Kasumi-1 (cell line): ENCODE measurements at places on chromosomes 4 and X.
A peak's percentile ranks its signal among the peaks of the same experiment; 100 is the strongest.

DNA sequence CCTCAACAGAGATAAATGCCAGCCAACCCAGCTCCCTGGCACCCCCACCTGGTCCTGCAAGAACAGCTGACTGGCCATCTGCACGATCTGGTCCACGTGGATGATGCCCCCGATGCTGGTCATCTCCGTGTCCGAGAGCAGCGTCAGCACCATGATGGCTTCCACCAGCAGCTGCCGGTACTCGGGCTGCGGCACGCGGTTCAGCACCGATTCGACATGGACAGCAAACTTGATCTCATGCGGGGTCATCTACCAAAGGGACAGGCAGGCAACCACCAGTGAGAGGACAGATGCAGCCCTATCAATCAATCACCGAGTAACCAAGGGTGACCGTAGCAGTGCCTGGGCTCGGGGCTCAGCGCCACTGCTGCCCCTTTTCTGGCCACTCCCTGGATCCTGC is 89.8 kb downstream of the PHKA2 start:
- DNase-seq: no peak

DNA sequence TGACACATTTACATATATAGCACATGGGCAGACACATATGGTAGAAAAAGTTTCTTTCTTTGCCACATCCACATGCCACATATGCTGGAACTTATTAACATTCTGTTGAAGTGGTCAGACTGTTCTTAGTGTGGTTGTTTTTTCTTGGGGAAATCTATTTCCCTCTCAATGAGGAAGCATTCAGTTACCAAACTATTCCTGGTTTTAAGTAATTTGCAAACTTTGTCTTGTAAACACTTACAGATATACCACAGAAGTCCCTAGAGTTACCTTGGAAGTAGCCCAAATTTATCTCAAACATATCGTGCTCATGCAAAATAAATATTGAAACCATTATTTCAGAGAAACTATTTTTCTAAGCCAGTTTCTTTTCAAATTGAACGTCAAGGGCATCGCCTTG is 625.5 kb upstream of the INTU start:
- DNase-seq: no peak

- DNase-seq: no peak
These were observed 647.4 kb downstream of the BCOR start for GRCh38 chrX:39450234-39450977.

- peak; percentile 11 for DNase-seq
These were observed 26.2 kb downstream of the LIN54 start for GRCh38 chr4:82984459-82984858.

- no peak for DNase-seq
These were observed 34.7 kb downstream of the ADD1 start for GRCh38 chr4:2878346-2878745.

GRCh38 chr4:148883435-148883834 is 441.2 kb upstream of the NR3C2 start:
- no peak for DNase-seq

- no peak for DNase-seq
These were observed 6.9 kb upstream of the SRPK3 start for GRCh38 chrX:153773741-153774575.

GRCh38 chr4:5812506-5813229 is 80.2 kb downstream of the CRMP1 start:
- peak; percentile 94 for DNase-seq

- no peak for DNase-seq
These were observed 11.0 kb upstream of the ODAPH start for GRCh38 chr4:75544870-75545269.

- peak; percentile 84 for DNase-seq
These were observed 7.8 kb upstream of the SH3TC1 start for GRCh38 chr4:8191136-8191747.

DNA sequence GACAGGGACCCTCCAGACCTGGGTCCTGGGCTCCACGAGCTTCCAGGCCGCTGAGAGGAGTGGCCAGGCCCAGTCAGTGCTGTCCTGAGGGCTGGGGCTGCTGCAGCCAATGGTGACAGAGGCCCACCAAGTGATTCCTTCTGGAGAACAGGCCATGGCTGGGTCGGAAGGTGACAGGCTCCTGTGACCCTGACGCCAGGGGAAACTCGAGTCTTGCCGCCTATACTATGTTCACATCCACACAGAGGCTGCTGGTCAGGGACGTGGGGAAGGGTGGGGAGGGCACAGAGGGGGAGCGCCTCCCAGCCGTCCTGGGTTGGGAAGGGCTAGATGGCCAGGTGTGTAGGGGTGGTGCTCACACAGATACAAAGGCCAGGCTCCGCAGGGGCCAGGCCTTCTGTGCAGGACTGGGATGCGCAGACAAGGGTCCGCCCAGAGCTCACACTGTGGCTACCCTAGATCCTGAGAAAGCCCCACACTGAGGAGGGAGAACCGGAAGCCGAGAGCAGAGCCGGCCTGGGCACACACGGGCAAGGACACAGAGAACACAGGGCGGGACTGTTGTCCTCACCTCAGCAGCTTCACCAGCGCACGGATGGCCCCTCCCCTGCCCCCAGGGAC is 81.4 kb downstream of the HTRA3 start:
- no peak for DNase-seq

DNA sequence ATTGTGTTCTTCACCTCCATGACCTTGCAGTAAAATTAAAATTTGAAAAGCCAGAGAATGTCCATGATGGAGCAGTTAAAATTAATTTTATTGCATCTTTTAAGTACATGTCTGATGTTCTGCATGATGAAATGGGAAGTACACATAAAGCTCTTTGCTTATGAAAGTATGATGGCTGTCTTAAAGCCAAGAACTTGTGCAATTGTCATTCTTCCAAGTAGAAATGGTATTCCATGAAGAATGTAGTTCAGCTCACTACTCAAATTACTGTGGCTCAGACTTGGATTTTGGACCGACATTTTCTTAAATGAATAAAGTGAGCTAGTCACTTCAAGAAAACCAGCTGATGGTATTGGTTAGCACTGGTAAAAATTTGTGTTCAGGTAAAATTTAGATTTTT is 161.7 kb upstream of the CXCL13 start:
- DNase-seq: no peak

- peak; percentile 57 for DNase-seq
These were observed 7.2 kb upstream of the NEUROG2 start for GRCh38 chr4:112523008-112523721.

- DNase-seq: no peak
These were observed 629.7 kb downstream of the PCDH7 start for GRCh38 chr4:31349907-31350306.

- DNase-seq: no peak
These were observed 99.7 kb downstream of the AFF2 start for GRCh38 chrX:148600131-148600530.

- DNase-seq: peak; percentile 51
These were observed 113.8 kb upstream of the GABRA2 start for GRCh38 chr4:46503739-46504138.

DNA sequence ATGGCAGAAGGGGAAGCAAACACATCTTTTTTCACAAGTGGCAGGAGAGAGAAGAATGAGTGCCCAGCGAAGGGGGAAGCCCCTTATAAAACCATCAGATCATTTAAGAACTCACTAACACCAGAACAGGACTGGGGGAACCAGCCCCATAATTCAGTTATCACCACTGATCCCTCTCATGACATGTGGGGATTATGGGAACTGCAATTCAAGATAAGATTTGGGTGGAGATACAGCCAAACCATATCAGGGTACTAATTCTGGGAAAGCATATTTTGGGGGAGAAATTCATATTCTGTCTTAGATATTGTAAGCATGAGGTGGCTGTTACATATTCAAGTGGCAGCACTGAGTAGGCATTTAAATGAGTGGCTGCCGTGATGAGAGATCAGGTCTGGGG is 87.8 kb downstream of the RAPGEF2 start:
- no peak for DNase-seq

DNA sequence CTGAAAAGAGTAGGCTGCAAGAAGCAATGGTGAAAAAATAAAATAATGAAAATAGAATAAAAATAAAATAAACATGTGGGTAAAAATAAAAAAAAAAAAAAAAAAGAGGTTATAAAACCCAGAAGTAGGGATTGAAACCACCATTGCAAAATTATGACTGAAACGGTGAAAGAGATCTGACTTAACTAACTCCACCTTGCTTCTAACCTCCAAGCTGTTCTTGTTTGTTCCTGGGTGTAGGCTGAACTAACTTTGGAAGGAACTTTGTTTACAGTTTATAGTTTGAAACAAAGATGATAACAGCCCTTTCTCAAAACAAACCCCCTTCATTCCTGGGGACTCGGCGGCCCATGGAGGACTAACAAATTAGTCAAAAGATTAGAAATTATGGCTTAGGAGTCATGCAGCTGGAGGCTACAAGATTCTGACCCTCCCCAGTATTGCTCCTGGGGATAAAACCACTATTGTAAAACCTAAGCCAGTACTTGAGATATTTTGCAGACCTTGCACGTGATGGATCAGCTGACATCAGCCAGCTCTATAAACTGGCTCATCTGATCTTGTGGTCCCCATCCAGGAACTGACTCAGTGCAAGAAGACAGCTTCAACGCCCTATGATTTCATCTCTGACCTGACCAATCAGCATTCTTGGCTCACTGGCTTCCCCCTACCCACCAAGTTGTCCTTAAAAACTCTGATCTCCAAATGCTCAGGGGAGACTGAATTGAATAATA is 30.4 kb downstream of the DDX60L start:
- DNase-seq: no peak

DNA sequence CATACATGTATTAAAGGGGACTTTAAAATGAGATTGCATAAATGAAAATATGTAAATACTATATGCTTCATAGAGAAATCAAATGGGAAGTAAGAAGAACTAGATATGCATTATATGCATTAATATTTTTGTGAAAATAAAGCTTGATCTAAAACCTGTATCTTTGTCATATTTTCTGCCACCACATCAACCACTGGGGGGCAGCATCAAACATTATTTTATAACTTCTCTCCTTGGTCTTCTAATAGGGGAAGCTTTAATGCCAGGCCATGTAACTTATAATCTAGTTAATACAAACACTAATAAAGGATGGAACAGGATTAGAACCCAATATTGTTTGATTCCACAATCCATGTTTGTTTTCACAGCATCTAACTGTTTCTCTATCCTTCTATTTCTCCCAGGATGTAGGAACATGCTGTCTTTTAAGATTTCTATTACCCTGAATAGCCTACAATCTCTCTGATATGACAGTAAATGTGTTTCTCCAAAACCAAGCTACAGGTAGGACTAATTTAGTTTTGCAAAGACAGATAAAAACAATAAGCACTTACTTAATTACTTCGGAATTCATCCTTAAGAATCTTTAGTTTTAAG is 10.0 kb downstream of the QRFPR start:
- peak; percentile 59 for DNase-seq

GRCh38 chrX:21266949-21267348 is 107.3 kb upstream of the CNKSR2 start:
- DNase-seq: no peak

GRCh38 chr4:4555916-4556315 is 14.1 kb upstream of the STX18 start:
- DNase-seq: no peak

DNA sequence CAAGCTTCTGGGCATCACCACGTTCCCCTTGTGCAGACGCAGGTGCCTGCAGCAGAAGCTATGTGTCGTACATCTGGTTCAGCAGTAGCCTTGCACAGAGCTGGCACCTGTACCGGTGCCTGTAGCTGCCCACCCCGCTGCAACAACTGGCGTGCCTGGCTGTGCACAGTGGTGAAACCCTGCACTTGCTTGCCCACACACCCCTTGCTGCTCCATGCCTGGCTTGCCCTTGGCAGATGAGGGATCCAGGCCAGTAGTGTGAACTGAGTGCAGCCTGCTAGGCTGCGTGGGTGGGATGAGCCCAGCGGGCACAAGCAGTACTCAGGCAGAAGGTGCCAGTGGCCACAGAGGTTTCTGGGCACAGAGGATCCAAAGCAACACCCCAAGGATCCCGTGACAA is 528.4 kb downstream of the PPARGC1A start:
- no peak for DNase-seq

DNA sequence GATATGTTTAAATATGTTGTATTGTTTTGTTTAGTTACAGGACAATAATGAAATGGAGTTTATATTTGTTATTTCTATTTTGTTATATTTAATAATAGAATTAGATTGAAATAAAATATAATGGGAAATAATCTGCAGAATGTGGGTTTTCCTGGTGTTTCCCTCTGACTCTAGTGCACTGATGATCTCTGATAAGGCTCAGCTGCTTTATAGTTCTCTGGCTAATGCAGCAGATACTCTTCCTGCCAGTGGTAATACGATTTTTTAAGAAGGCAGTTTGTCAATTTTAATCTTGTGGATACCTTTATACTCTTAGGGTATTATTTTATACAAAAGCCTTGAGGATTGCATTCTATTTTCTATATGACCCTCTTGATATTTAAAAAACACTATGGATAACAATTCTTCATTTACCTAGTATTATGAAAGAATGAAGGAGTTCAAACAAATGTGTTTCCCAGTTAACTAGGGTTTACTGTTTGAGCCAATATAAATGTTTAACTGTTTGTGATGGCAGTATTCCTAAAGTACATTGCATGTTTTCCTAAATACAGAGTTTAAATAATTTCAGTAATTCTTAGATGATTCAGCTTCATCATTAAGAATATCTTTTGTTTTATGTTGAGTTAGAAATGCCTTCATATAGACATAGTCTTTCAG is 26.9 kb downstream of the NUDT6 start:
- DNase-seq: no peak

GRCh38 chrX:68249903-68250302 is 183.4 kb downstream of the OPHN1 start:
- no peak for DNase-seq

- no peak for DNase-seq
These were observed 364.0 kb upstream of the EPHA5 start for GRCh38 chr4:66034262-66034661.

DNA sequence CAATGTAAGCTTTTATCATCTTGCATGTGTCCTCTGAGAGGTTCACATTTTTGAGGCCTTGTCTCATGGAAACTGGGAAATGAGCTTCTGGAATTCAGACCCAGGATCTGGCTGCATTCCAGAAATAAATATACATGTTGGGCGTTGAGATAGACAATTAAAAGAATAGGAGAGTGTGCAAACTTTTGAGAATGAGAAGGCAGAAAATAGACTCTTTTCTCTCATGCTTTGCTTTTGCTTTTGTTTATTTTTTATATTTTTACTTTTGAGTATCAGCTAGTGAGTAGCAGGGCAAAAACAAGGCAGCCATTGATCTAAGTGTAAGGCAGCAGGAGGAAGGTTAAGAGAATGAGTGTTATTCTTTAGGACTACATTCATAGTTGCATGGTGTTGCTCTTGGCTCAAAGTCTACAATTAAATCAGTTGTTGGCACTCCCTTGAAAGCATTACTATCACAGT is 12.4 kb downstream of the SHROOM3 start:
- no peak for DNase-seq

DNA sequence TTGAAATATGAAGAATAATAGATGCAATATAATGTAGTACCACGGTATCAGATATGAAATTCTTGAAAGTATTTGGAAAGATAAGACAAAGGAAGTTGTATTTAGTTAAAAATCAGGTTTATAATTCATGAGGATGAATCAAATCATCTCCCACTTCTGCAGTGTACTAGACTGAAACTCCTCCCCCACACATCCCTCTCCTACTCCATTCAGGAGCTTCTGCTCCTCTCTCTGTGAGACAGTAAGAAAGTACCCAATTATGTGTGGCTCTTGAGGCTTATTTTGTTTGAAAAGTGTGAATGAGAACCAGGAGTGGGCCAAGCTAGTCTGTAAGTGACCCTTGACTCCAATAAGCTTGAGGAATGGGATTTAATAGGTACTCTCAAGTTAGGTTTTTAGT is 9.5 kb downstream of the SLAIN2 start:
- DNase-seq: no peak
